ENCODE measurements at places on chromosomes 3 and 15.

DNA sequence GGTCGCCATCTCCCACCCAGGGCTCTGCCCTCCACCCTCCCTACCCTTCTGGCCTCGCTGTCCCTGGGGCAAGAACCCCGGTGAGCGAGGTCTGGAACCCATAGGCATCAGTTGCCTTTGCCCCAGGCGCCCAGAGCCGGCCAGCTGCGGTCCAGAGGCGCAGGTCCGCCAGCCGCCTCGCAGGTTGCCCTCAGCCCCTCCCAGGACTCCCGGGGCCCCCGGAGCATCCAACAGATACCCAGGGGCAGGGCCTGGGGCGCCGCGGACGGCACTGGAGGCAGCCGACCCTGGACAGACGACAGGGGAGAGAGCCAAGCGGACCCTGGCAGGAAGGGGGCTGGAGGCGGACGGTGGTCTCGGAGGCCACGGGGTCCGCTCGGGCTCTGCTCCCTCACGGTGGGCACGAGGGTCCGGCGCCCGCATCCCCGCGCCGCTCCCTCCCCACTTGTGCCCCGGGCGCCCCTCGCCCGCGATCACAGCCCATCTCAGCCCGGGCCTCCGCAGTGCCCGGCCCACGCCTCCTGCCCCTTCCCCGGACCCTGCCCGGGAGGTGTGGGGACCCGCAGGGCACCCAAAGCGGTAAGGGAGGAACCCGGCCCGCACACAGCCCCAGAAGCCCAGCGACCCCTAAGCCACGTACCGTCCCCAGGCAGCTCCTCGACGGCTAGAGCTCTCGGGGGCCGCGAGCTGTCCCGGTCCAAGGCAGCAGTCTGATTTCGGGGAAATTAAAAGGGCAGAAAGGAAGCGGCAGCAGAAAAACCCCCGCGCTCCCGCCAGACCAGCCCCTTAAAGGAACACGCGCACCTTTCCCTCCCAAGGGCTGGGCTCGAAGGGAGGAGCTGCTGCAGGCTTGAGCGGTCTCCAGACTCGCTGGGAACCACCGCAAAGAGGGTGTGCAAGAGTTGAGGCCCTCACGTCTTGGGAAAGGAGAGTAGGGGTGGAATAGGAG, at the start of gene HAPLN3:
Gene HAPLN3 (minus strand): TSS at position 726 of the 949 bp plus-strand sequence. CDS start 8,246 bp downstream, outside the sequence.
- peak; percentile 37 for DNase-seq

DNA sequence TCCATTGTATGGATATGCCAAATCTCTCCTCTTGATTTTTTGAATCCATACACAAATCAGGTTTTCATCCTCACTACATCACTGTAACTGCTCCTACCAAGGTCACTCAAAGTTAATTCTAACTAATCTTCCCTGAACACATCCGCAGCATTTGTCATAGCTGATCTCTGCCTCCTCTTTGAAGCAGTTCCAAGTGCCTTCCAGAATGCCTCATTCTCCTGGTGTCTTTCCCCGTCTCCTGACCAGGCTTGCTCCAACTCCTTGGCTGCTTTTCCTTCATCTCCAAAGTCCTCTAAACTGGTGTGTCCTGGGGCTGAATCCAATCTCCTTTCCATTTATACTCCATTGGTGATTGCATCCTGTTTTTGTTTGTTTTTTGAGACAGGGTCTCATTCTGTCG, 26.8 kb downstream of the KLHDC8B start:
- no peak for DNase-seq

DNA sequence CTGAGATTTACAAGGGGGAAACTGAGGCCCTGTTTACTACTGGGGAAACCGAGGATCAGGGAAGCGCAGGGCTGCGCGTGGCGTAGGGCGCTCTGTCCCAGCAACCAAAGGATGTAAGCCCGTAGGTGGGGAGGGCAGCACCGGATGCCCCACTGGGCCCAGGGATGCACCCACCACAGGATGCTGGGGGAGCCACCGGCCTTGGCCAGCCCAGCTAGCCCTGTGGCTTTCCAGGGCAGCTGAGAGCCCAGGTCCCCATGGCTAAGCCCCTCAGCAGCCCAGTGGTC, 33.4 kb downstream of the RPN1 start:
- DNase-seq: no peak

DNA sequence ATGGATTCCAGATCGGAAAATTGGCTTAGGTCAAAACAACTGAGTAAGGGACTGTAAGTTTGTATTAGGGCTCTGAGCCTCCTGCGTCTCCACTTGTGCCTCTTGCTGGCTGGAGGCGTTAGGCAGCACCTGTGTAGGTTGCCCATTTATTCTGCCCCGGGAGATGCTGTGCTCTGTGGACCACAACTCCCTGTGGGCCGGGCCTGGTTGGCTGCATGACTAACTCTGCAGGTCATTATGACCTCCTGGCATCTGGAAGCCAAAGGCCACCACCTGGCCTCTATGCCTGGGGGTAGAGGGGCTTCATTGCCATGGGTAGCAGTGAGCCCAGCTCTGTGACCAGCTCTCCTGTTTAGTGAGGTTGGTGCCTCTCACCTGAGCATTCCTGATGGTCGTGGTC, 36.0 kb upstream of the BDH1 start:
- DNase-seq: no peak

DNA sequence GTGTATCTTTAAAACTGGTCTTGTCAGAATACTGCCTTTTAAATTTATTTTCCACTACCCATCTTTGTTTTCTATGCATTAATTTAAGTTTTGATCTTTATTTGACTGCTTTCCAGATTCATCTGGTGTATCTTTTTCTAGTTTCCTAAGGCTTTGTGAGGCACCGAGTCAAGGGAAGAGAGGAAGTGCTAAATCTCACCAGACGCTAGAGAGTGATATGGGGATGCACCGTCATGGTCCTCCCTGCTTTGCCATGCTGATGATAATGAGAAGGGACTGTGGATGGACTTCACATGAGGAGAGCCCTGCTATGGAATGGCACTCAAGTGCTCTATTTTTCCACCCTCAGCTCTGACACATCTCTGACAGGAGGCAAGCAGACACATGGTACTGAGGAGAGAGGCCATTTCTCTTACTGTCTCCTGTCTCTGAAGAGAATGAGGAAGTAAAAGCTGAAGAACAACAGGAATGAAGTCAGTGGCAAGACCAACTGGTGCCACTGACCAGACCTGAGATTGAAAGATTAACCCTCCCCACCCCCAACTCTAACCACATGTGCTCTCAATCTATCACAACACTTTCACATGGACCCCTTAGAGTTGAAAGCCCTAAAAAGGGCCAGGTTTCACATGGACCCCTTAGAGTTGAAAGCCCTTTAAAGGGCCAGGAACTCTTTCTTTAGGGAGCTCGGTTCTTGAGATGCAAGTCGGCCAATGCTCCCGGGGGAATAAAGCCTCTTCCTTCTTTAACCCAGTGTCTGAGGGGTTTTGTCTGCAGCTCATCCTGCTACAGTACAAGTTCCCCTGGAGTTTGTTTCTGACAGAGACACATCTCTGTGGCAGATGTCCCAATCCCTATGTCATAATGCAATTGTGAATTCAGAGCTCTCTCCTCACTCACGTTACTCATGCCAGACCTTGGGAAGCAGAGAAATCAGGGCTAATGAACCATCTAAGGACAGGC, at the start of gene IQCF2:
Gene IQCF2 (plus strand): TSS at position 913 of the 963 bp plus-strand sequence. CDS start 52 bp downstream, outside the sequence.
- DNase-seq: no peak

- no peak for DNase-seq
These were observed 76.4 kb downstream of the FNDC3B start for GRCh38 chr3:172115787-172116186.

- DNase-seq: no peak
These were observed 2.5 kb downstream of the SNRK start for GRCh38 chr3:43288850-43289249.

GRCh38 chr15:28932361-28932760, 46.6 kb downstream of the APBA2 start:
- no peak for DNase-seq

- no peak for DNase-seq
These were observed 121.2 kb downstream of the MEGF11 start for GRCh38 chr15:66132251-66132816.

DNA sequence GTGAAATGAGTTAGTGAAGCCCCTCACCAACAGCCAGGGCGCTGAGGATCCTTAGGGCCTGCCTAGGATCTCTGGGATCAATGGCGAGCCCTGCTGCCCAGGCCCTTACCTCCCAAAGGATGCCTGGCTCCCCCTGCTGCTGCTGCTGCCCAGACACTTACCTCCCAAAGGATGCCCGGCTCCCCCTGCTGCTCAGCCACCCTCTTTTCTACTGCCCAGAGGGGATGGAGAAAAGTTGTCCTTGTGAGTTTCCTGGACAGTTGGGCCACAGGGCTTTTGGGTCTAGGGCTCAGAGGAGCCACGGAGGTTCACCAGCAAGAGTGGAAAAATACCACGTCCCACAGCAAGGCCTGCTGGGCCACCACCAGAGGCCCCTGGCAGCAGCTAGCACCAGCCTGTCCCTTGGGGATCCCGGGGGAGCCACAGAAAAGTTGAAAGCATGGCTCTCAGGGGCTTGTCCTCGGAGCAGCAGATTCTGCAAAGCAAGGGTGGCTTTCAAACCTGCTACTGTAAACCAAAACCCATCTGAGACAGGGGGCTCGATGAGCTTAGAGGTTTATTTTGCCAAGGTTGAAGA, 59.4 kb downstream of the SLC6A6 start:
- DNase-seq: peak; percentile 49

DNA sequence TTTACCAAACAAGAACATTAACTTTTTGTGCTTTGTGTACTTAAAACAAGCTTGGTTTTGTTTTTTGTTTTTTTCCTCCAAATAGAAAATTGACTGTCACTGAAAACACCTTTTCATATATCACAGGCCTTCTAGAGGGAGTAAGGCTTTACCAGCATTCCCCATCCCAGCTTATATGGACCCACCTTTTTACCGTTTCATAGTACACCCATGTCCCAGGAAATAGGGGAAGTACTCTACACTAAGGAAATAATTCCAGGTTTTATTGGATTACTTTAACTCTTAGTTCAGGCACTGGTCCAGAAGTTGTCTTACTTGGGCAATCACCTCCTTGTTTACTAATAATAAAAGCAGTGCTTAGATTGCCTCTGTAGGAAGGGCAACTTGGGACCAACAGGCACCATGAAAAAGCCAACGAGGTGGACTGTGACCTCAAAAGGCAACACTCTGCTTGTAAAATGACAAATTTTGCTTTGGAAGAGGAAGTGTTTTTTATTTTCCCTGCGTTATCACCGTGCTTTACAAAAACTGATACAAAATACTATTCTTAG, 26.2 kb downstream of the HMG20A start:
- DNase-seq: no peak

DNA sequence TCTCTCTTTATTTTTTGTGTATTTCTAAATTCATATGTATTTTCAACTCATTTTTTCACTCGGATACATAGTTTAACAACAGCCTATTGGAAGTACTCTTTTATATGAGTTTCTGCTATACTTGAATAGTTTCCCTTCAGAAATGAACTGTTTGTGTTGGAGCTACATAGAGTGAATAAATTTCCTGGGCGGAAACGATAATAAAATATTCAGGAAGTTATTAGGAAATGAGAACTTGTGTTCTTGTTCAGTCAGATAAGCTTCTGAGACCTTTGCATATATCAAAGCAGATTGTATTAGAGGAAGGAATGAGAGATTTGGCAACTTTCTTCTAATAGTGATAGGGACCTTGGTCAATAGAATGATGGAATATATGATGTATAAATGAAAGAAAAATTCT, 27.3 kb downstream of the NEO1 start:
- DNase-seq: no peak

DNA sequence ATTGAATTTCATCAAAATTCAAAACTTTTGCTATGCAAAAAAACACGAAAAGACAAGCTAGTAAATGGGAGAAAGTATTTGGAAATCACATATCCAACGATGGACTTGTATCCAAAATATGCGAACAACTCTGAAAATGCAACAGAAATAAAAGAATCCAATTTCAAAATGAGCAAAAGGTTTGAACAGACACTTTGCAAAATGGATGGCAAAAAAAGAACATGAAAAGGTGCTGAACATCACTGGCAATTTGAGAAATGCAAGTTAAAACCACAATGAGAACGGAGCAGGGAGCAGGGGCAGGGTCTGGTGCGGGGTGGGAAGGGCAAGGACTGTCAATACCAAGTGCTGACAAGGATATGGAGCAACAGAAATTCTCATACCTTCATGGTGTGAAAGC, 23.1 kb upstream of the FOXP1 start:
- DNase-seq: no peak

DNA sequence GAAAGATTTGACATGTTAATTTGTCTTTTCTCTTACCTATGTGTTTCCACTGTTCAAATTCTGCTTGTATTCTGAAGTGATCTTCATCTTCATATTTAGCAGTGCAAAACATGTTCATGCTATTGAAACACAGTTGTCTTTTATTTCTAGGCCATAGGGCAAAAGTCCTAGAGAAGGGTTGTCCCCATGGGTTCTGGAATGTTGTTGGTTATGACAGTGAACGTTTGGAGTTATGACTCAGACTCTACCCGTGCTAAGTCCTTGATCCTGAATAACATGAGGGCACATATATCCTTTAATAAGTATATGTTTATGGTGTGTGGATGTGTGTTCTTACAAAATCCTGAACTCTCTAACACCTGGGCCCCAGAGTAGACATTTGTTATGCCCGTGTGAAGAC, 23.0 kb upstream of the ARPP21 start:
- no peak for DNase-seq

DNA sequence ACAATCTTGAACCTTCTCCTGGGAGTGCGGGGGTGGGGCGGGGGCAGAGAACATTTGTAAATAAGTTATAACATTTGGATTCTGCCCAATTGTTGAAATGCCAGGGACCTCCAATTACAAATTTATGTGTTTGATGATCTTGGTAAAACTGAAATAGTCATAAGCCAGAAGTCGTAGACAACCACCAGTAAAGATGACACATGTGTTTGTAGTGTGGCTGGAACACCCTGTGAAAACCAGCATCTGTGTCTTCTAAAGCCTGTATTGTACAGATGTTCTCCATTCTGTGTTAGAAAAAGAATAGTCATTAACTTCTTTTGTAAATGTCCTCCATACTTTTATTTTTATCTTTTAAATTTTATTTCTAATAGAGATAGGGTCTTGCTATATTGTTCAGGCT, 61.8 kb downstream of the ARIH1 start:
- no peak for DNase-seq

DNA sequence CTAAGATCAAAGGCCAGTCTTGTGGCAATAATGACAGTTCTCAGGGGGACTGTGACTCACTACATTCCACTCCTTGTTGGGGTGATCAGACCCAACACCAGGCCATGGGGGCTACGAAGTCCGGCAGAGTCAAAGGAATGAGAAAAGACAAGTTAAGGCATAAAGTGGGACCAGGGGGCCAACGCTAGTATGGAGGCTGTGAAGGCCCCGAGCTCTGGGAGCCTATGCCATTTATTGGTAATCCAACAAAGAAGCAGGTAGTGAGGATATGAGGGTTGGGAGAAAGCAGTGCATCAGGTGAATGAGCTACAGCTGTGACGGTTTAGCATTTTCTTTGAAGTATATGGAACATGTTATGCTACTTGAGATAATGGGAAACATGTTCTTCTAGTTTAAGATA, 104.4 kb upstream of the C2CD4B start:
- DNase-seq: no peak

- DNase-seq: no peak
These were observed 4.7 kb downstream of the ABHD5 start for GRCh38 chr3:43695443-43695842.

Measured in T-cell (primary cell).